ENCODE measurements at places on chromosomes 13 and 19.
A peak's percentile ranks its signal among the peaks of the same experiment; 100 is the strongest.

GRCh38 chr19:44005973-44006372 lies 3.2 kb downstream of the ZNF230 start:
- no peak for DNase-seq

DNA sequence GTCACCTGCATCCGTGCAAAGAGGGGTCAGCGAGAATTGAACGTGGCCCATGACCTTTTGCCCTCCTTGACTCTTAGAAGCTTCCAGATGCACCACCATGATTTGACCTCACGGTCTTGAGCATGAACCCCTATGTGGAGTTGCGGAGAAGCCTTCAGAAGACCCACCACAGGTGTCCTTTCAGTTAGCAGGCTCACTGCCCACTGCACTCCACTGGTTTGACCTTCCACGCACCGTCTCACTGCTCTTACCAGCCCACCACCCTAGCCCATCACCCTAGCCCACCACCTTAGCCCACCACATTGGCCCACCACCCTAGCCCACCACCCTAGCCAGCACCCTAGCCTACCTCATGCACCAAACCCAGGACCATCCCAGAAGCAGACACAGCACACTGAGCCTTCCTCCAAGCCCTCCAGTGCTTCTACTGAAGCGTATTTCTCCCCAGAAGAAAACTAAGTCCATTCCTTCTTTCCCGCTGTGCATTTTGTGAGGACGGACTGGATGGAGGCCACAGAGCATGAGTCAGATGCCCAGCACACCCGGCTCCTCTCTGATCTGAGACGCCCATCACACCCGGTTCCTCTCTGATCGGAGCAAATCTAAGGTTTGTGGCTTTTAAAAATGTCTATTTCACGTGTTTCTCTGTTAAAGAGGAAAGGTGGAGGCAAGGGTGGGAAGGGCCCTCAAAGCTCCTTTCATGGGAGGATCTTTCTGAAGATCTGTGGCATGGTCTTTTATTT lies 45.8 kb downstream of the SOX1 start:
- no peak for DNase-seq

GRCh38 chr19:15248648-15249527 lies 16.6 kb upstream of the EPHX3 start:
- no peak for DNase-seq

GRCh38 chr19:36605101-36605876 lies at the start of gene ZNF382:
Gene ZNF382, plus strand, starts transcription at chr19:36605313. Its CDS starts 4,602 bp downstream, at chr19:36609915.
- peak; percentile 89 for DNase-seq

- DNase-seq, result no peak
These were observed 22.0 kb upstream of the RB1 start for GRCh38 chr13:48281556-48281955.

- DNase-seq, result no peak
These were observed 396.9 kb downstream of the KCNRG start for GRCh38 chr13:50412046-50412617.

GRCh38 chr13:67299751-67300150 lies 69.6 kb upstream of the PCDH9 start:
- no peak for DNase-seq

DNA sequence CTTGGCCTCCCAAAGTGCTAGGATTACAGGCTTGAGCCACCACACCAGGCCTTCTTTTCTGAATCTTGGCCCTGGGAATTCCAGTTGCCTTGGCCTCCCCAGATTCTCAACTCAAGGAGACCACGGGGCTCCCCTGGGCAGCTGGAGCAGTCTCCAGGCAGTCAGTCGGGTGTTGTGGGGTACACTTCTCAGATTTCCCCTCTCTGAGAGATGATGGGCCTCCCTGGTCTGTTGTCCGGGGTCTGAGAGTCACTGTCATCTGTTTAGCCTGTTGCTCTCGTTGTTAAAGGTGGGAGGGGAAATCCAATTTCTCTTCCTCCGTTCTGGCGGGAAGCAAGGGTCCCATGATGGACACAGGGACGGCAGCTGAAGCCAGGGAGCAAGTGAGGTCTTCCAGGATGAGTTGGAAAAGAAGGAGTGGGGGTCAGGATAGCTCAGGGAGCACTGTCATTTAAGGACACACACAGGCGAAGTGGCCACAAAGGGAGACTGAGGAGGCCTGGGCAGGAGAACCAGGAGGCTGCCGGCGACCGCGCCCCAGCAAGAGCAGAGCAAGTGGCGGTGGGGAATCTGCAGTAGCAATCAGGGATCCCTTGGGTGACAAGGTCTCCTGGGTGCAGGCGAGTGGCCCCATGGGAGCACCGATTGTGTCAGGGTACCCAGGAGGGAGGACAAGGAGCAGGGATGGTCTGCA lies 15.7 kb downstream of the WTIP start:
- no peak for DNase-seq

- peak; percentile 37 for DNase-seq
These were observed 15.1 kb downstream of the CC2D1A start for GRCh38 chr19:13920940-13921747.

GRCh38 chr19:28498404-28498976 lies 714.5 kb downstream of the UQCRFS1 start:
- no peak for DNase-seq

GRCh38 chr13:27053902-27054595 lies 117.6 kb downstream of the USP12 start:
- no peak for DNase-seq

DNA sequence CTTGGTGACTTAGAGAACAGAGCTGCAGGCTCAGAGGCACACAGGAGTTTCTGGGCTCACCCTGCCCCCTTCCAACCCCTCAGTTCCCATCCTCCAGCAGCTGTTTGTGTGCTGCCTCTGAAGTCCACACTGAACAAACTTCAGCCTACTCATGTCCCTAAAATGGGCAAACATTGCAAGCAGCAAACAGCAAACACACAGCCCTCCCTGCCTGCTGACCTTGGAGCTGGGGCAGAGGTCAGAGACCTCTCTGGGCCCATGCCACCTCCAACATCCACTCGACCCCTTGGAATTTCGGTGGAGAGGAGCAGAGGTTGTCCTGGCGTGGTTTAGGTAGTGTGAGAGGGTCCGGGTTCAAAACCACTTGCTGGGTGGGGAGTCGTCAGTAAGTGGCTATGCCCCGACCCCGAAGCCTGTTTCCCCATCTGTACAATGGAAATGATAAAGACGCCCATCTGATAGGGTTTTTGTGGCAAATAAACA lies 9.9 kb downstream of the APOC1 start:
- no peak for DNase-seq

- DNase-seq, result no peak
These were observed 11.6 kb upstream of the ZNF431 start for GRCh38 chr19:21130097-21130775.

DNA sequence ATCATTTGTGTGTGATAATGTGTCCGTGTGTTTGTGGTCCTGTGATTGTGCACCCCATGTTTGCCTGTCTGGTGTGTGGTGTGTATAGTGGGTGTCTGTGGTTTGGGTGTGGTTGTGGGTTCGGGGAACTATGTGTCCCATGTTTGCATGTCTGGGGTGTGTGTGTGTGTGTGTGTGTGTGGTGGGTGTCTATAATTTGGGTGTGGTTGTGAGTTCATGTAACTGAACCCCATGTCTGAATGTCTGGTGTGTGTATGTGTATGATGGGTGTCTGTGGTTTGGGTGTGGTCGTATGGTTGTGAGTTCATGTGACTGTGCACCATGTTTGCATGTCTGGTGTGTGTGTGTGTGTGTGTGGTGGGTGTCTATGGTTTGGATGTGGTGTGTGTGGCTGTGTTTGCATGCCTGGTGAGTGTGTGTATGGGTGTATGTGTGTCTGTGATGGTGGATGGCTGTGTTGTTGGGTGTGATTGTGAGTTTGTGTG lies 11.1 kb upstream of the NFIX start:
- peak; percentile 20 for DNase-seq

- DNase-seq, result no peak
These were observed 859 bp downstream of the ZNF433 start for GRCh38 chr19:12034620-12035019.

DNA sequence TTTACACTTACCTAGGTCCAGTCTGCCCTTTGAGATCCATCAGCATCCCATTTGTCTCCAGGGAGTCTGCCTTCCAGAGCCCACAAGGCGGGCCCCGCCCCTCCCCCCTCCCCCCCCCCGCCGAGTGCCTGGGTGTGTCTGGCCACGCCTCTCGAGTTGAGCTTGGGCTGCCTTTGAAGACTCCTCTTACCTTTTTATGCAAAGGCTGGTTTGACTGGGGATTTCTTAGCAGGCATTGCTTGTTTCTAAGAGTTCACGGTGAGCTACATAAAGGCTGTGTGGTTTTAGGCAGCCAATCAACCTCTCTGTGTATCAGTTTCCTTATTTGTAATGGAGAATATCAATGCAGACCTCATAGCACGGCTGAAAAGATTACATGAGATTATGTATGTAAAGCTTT lies 11.3 kb downstream of the GPR12 start:
- DNase-seq, result no peak

DNA sequence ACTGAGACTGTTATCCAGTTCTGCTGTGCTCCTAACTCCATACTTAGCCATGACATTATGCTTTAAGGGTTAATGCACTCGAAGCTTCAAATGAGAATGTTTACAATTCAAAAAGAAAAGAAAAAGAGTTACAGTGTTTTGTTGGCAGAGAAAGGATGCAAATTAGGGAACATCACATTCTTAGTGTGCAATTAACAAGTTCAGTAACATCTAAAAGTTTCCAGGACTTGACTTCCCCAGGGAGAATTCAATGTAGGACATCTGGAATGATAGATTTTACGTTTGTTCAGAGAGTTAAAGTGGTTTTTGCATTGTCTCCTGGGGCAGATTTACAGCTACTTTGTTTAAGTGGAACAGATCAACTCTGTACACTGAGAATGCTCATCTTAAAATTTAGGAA lies 525.2 kb downstream of the LIG4 start:
- DNase-seq, result no peak

DNA sequence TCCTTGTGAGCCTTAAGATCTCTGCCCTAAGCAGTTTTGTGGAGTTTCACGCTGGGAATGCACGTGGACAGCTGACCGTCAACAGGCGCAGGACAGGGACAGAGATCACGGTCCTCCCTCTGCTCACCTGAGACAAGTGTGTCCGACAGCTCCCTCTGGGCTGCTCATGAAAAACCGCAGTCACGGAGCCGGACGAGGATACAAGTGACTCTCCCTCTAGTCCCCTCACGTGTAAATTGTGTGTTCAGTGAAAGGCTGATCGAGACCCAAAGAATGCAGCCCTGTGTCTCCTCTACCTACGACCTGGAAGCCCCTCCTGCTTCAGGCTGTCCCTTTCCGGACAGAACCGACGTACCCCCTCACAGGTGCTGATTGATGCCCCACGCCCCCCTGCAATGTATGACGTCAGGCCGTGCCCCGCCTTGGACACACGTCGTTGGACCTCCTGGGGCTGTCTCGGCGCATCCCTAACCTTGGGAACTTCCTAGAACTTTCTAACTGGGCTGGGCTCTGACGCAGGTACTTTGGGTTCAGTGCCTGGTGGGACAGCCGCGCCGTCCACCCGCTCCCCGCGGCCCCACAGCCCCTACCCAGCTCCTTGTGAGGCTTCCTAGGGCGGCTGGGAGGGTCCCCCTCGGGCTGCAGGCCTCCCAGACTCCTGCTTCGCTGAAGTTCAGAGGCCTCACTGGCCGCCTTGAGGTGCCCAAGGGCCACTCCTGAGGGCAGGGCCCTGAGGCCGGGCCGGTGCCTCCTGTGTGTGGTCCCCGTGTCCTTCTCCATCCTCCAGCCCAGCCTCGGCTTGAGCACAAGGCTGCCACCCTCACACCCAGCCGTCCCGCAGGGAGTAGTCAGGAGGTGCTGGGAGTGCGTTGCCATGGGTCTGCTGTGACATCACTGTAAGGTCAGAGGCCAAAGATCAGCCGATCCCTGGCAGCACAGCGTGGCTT lies at the start of gene C13orf46:
C13orf46 (minus strand) TSS at position 859 of the 947 bp plus-strand sequence; CDS start at position 780, 79 bp downstream.
- no peak for DNase-seq

DNA sequence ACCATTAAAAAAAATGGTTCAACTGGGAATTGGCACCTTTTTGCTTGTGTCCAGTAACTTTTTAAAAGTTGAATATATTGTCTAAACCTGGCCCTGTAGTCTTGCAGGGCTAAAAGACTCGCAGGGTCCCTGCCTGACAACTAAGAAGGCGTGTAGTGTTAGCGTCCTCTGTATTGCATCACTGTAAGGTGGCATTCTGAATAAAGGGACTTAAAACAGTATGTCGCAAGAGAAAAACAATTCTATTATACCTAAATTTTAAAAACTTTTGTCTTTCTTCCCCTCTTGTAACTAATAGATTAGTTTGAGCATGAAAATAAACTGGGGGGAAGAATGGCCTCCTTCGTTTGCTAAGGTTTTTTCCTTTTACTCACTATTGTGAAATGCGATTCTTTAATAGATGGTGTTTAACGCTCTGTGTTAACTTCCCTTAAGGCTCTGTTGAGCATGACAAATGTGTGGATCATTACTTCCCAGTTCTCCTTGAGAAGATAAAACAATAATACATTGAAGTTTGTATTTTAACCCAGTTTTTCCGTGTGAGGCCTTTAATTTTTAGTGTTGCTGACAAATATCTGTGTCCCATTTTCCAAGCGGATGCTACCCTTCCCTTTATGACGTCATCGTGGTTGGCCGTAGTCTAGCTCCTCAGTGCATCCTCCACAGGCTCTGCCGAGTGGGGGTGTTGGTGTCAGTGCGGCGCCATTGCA lies 134.6 kb downstream of the KATNAL1 start:
- DNase-seq, result no peak

- DNase-seq, result no peak
These were observed 34.3 kb downstream of the ZNF473 start for GRCh38 chr19:50060107-50060506.

GRCh38 chr13:112814905-112815585 lies 125.2 kb downstream of the ATP11A start:
- DNase-seq, result no peak

DNA sequence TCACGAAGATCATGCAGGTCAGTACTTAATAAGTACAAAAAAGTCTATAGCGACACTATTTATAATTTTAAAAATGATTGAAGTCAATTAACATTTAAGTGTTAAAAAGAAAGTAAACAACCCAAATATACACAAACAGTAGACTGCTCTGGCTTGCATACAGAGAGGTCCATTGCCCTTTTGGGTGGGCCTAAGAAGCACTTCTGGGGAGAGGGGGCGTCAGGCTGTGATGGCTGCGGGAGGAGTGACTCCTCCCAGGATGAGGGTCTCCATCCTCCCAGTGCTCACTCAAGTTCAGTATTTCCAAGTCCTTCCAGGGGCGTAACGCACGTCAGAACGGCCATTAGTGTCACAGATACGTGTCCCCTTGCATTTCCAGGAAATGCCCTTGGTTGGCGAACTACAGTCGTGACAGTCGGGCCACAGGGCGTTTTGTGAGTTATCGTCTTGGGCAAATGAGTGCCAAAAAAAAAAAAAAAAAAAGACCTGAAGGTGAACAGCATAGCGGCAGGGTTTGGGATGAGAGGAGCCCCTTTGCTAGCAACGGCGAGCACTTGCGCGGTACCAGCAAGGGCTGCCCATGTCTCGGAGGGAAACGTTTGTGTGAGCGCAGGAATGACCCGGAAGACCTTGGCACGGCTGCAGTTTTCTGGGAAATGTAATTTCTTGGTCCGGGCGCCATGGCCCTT lies at the start of gene SCGB2B2:
SCGB2B2 (minus strand) TSS at position 463 of the 689 bp plus-strand sequence. CDS start 82,596 bp downstream, outside the sequence.
- DNase-seq, result peak; percentile 66

GRCh38 chr13:101492251-101492910 lies 39.9 kb downstream of the ITGBL1 start:
- no peak for DNase-seq

GRCh38 chr19:48638831-48639381 lies 1.7 kb upstream of the DBP start:
- no peak for DNase-seq
